ENCODE measurements at places on chromosomes 5 and 9.
A peak's percentile ranks its signal among the peaks of the same experiment; 100 is the strongest.

GRCh38 chr9:136496181-136496580 lies 13.3 kb upstream of the SEC16A start:
- no peak for DNase-seq

DNA sequence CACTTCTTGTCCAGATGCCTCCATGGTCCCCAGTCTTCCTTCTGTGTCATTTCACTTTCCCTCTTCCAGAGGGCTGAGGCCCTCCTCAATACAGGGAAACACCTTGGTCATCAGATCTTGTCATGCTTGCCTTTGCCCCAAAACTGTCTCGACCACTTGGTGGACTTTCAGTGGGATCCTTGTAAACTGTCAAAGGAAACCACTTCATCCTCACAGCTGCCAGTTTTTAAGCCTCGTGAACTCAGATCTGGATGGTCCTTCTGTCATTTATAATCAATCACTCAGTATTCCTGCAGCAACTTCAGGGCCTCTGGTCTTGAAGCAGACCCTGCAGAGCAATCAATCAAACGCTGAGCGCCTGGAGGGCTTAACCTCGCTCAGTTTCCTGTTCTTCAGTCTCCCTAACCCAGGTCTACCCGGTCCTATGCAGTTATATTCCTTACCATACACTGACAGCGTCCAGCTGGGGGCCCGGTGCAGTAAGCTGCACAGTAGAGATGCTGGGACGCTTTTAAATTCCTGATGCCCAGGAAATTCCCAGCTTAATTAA lies 74.6 kb downstream of the GOLPH3 start:
- DNase-seq: no peak

- DNase-seq: no peak
Measured at GRCh38 chr5:119453040-119453373, 710 bp downstream of the HSD17B4 start.

GRCh38 chr5:177529247-177530203 lies 12.8 kb upstream of the DDX41 start:
- no peak for DNase-seq

DNA sequence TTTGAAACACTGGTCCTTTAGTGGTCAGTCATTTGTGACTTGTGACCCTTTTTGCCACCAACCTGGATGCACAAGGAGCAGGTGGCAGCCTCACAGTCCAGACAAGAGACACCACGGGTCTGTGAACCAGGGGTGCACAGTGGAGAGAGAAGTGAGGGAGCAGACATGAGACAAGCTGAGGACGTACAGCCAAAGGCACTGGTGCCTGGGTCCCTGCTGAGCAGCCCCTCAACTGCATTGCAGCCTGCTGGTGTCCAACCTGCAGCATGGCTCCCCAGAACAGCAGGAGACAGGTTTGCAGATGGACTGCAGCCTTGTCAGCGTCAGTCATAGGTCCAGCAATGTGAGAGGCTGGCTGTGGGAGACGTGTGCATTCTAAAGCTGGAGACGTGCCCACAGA lies 124.2 kb upstream of the FSTL4 start:
- no peak for DNase-seq

GRCh38 chr5:93512799-93513198 lies 68.2 kb downstream of the NR2F1-AS1 start:
- no peak for DNase-seq

- DNase-seq: no peak
Measured at GRCh38 chr5:176173647-176174046, 64.6 kb upstream of the SIMC1 start.

DNA sequence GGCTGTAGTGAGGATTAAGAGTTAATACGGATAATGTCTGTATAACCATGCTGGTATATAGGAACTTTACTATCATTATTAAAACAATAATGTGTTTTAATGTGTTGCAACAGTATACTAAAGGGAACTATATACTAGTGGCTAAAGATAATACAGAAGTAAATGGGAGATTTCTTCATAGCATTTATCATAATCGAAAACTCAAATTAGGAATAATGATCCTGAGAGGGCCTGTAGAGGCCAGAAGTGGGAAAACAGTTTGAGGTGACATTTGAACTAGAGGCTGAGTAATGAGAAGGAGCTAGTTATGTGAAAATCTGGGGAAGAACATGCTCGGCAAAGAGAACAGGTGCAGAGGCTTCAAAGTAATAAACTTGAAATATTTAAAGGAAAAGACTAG lies 2.9 kb downstream of the TCERG1 start:
- no peak for DNase-seq

- DNase-seq: no peak
Measured at GRCh38 chr5:39395521-39395920, 29.3 kb downstream of the DAB2 start.

DNA sequence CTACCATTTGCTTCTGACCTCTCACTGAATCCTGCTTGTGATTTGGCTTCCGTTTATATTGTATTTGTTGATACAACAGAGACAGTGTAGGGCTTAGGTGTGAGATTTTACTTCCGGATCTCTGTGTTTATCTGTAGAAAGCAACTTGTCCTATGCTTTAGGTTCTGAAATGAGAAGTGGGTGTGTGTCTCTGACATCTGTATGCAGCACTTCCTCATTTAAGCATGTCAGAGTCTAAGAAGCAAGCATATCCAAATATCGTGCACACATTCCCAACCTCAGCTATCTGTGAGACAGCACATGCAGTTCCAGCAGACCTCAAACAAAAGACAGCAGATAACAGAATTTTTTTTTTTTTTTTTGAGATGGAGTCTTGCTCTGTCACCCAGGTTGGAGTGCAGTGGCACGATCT lies 16.3 kb downstream of the KLF9 start:
- DNase-seq: no peak

DNA sequence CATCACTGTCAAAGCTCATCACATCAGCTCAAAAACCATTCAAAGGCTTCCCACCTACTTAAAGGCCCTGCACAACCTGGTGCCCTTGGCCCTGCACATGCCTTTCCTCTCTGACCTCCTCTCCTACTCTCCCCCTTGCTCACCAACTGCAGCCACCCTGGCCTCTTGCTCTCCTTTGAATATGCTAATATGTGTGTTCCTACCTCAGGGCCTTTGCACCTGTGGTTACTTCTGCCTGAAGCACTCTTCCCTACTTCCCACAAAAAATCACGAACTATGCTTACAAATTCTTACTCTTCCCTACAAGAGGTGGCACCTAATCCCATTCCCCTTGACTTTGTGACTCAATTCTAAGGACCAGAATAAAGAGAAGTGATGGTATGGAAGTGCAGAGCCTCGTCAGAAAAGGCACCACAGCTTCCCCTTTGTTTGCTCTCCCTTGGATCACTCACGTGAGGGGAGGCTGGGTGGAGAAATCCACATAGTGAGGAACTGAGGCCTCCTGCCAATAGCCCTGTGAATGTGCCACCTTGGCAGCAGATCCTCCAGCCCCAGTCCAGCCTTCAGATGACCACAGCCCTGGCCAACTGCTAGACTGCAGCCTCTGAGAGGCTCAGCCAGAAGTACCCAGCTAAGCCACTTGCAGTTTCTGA lies 3.2 kb upstream of the TMEM171 start:
- peak; percentile 58 for DNase-seq

DNA sequence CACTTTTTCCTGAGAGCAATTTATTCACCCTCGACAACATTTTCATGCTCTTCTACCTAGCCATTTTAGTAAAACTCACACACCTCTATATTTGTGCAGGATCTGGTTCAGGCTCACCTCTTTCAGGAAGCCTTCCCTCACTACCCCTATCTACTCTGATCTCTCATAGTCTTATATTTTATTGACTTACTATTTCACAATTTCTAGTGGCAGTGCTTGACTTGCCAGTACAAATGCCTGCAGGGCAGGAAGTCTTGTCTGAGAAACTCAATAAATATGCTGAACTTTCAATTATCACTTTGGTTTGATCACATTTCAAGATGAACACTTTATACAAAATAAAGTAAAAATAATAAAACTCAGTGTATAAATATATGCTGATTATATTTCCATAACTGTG lies 226.8 kb downstream of the CETN3 start:
- no peak for DNase-seq

- no peak for DNase-seq
Measured at GRCh38 chr5:1930501-1930879, 47.8 kb upstream of the IRX4 start.

DNA sequence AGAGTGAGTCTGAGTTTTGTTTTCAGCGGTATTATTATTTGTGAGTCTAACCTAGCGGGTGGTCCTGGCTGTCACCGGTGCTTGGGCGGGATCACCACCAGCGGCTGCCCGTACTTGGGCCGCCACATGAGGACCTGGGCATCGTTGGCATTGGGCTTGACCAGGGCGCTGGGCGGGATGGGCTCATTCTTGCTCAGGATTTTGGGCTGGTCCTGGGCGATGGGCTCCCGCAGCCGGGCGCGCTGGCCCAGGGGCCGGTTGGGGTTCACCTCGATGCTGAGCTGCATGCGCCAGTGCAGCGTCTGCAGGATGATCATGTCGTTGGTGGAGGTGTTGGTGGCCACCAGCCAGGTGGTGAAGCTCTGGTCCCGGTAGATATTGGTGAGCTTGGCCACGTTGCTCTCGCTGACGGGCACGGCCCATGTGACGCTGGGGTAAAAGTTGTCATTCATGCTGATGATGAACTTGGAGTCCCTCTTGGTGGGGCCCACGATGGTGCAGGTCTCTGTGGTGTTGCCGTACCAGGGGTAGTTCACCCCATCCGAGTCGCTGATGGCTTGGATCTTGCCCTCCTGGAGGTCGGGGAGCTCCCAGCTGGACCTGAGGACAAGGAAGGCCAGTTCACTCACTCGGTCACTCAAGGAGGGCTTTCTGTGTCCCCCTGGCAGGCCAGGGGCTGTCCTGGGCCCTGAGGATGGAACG lies 15.4 kb downstream of the FAM78A start:
- DNase-seq: no peak

DNA sequence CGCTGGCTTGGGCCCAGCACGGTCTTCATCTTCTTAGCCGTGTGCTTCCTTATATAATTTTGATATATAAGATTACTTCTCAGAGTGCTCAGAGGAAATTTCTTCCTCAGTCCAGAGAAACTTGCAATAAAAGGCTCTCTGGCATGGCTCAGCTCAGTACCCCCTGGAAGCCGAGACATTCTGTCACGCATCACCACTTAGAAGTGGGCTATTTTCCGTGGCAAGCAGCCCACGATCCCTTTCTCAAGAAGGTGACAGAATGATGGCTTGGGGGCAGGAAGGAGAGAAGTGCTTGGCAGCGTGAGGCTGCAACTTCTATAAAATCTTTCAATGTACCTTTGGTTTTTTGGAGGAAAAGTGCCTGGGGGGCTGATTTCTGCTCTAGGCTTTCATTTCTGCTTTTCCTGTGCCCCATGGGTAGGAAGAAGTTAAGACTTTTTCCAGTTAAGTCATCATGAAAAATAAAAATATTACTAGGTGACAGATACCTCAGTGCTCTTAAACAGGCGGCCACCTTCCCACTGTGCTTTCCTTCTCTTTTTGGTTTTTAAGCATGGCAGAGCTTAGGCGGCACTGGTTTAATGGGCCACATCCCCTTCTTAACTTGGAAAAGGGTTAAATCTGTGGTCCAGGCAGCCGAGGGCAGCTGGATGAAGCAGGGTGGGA lies 104.6 kb downstream of the MVB12B start:
- no peak for DNase-seq

DNA sequence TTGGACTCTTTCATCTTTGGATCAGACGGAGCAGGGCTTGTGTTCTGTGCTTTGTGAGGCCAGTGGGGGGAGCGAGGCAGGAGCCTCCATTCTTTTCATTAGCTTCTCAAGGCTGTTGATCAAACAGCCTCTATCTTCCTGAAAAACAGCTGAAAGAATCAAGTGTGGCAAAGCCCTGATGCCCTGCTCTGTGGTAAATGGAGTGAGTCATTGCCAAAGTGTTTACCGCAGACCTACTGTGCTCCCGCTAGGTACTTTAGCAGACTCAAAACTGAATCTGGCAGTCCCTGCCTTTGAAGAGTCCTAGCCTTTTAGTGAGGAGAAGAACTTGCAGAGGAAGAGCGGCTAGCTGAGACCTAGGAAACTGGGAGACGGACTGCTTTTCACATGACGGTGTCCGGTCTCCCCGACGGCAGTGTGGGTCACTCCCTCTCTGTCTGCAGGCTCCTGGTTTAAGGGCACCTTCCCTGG lies 3.3 kb downstream of the ANKRD33B start:
- DNase-seq: no peak

DNA sequence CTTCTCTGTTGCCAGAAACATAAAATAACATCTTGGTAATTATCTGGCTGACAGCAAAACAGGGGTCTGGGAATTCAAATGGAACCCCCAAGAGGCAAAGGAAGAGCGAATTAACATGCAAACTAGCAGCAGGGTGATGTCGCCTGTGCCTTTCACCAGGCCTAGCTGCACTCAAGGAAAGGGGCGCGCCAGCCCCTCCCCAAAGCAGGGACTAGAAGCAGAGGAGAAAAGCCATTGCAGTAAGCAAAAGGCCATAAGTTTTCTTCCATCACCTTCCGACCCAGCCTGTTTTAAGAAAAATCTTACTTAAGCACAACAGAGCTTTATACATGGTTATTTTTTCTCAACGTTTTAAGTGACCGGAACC lies 539 bp downstream of the POC5 start:
- no peak for DNase-seq

GRCh38 chr9:30116673-30117217 lies 2267.7 kb upstream of the ACO1 start:
- no peak for DNase-seq

DNA sequence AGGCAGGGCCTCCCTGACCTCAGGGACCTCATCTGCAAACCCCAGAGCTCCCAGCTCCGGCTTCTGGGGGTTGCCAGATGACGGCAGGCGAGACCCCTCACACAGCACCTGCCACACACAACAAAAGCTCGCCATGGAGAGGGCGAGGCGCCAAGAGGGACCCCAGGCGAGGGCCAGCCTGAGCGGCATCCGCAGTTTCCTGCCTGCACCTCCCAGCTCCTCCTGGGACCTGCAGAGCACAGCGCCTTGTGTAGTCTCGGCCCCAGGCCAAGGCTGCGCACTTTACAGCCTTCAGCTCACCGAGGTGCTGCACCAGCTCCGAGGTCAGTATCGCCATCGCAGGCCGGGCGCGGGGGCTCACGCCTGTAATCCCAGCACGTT lies 82.4 kb upstream of the ADAMTS2 start:
- DNase-seq: no peak

- DNase-seq: no peak
Measured at GRCh38 chr5:137214446-137215189, 284.5 kb downstream of the SPOCK1 start.

DNA sequence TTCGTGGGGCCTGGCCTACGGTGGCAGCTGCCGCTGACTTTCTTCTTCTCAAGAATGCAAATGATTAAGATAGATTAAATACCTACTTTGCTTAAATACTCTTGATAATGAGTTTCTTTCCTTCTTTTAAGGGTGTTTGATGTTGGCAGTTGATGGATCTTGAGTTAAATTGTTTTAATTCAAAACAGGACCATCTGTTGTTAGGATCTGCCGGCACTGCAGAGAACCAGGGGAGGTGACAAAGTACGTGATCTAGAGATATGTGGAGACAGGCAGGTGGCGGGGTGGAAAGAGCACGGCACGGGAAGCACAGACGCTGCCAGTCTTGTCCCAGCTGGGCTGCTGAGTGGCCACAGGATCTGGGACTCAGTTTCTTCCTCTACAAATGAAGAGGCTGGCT lies 37.9 kb downstream of the MED27 start:
- DNase-seq: no peak

GRCh38 chr9:91295357-91295756 lies 66.4 kb downstream of the AUH start:
- no peak for DNase-seq

All from right cardiac atrium (tissue), 5 donors.